ENCODE measurements at places on chromosomes 13 and 19.

DNA sequence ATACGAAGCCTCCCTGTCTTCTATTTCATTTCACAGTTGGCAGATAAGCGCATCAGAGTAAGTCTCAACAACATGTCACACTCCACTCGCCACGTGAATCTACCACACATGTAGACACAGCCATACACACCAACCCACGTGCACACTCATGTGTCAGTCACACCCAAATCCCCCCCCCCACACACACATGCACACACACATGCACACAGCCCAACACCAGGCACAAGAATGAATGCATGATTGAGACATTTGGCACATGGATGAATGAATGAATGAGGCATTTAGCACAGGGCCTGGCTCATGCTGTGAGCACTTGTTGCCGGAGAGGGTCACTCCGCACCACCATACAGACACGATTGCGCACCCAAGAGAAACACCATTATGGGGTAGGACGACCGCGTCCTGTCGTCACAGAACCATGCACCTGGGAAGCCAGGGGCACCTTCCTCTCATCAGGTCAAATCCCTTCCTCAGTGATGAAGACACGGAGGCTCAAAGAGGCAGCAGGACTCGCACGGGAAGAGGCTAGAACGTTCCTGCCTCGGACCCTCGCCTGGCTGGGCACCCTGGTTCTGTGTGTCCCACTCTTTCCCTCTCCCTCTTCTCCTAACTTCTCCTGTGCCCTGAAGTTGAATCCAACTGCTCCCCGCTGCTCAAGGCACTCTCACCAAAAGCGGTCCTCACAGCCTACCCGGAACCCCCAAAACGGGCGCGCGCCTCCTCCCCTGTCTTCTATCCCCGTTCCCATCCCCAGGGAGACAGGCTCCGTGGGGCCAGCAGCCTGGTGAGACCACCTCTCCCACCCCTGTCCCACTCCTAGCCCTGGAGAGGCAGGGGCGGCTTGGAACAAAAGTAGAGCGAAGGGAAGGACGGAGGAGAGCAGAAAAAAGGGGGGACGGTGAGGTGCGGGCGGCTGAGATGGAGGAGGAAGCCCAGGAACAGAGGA is 1.3 kb downstream of the MEIS3 start:
- no peak for DNase-seq

DNA sequence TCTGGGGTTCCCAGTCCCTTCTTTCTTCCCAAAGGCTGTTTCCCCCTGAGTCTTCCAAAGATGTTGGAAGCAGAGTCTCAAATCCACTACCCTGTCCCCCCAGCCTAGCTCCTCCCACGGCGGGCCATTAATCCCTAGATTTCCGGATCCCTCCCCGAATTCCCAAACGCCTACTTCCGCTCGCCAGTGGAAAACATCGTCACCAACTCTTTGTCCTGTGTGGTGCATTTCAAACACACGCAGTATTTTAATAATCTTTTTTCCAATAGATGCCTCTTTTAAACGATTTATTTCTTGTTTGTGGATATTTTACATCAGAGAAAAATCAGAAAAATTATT is 610 bp downstream of the ZNF791 start:
- peak; percentile 83 for DNase-seq

GRCh38 chr19:17379221-17379631 is 2.1 kb upstream of the PLVAP start:
- DNase-seq = no peak

DNA sequence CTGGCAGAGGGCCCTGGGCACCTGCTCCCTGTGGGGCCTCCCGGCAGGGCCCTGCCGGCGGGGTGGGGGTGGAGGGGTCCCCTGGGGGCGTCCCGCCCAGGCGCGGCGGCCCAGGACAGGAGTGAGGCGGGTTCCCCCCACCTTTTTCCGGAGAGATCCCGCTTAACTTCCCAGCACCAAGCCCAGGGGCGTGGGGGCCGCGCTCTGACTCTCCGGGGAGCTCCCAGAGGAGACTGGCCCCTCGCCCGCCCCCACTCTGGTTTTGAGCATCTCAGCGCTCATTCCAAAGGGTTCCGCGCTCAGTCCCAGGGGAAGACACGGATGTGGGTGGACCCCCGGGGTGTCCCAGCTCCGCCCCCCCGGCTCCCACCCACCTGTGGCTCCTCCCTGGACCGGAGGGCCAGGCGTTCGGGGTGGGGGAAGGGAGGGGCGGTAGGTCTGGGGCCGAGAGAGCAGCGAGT is 476 bp downstream of the C2CD4C start:
- DNase-seq = peak; percentile 58

GRCh38 chr19:3006075-3006767 is 22.9 kb downstream of the TLE2 start:
- no peak for DNase-seq

- DNase-seq = no peak
Measured at GRCh38 chr13:66977161-66977560, 253.0 kb downstream of the PCDH9 start.

GRCh38 chr13:51768378-51768921 is 35.5 kb downstream of the DHRS12 start:
- DNase-seq = no peak

GRCh38 chr13:94703721-94704314 is 8.5 kb downstream of the SOX21 start:
- DNase-seq = no peak

- DNase-seq = no peak
Measured at GRCh38 chr13:84997858-84998257, 801.4 kb downstream of the SLITRK6 start.

GRCh38 chr13:66489586-66489985 is 740.5 kb downstream of the PCDH9 start:
- no peak for DNase-seq

GRCh38 chr13:45004096-45004495 is 14.8 kb downstream of the GPALPP1 start:
- DNase-seq = no peak

GRCh38 chr13:112793545-112794445 is 104.0 kb downstream of the ATP11A start:
- DNase-seq = no peak

DNA sequence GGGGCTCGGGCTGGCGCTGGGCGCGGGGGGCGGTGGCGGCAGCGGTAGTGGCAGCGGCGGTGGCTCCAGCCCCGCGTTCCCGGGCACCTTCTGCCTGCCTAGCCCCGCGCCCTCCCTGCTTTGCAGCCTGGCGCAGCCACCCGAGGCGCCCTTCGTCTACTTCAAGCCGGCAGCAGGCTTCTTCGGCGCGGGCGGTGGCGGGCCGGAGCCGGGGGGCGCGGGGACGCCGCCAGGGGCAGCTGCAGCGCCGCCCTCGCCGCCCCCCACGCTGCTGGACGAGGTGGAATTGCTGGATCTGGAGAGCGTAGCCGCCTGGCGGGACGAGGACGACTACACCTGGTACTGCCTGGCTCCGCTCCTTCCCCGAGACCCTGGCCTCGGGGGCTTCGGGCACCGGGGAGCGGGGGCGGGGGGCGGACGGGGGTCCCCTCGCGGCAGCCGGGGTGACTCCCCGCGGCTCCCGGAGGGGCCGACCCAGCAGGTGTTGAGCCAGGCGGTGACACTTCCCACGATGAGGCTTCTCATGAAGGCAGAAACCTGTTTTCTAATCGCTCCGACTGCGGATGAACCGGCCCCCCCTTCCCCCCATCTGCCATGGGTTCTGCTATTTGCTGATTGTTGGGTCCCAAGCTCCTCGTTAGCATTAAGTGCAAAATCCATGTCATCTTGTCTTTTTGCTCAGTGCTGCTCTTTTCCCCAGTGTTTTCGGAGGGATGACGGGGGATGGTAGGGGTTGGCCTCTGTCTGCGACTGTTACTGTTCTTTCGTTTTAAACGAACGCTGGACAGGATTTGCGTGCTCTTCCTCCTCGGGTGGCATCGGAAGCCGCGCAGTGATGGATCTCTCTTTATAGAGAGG is 943 bp downstream of the SLAIN1 start:
- DNase-seq = no peak

DNA sequence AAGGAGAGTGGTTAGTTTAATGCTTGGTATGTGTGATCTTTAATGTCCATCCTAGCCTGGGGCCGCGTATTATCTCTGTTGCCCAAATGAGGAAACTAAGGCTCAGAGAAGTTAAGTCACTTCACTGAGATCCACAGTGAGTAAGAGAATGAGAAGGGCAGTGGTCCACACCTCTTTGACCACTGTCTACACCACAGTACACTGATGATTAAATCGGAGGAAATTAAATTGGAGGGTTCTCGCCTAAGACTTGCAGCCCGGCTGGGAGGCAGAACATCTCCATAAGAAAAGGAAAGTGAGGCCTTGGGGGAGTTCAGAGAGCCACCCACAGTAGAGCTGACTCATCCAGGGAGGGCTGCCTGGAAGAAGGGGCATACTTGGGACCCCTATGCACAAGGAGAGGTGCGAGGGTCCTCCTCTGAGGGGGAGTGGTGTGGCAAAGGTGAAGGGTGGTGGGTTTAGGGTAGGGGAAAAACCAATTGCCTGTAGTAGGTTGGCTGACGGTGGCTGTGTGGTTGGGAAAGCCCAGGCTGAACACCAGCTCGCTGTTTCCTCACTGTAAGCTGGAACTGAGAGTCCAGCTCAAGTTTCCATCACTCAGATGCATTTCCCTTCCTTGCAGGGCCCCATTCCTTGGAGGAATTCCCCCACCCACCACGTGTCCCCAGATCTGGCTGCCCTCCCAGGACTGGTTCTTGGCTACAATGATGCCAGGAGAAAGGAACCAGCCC is 15.0 kb upstream of the DHRS12 start:
- DNase-seq = no peak

GRCh38 chr19:31676271-31677004 is 327.2 kb upstream of the TSHZ3 start:
- no peak for DNase-seq

- no peak for DNase-seq
Measured at GRCh38 chr13:73998631-73999030, 135.6 kb downstream of the KLF12 start.

Measured in sciatic nerve (tissue), 2 donors.